Left lung (tissue), 14 donors: ENCODE measurements at places on chromosomes 6 and 20. TPM values are rescaled to one million over a fixed set of nuclear protein-coding genes. Genes with fewer than 3 reads are reported as not detected.

DNA sequence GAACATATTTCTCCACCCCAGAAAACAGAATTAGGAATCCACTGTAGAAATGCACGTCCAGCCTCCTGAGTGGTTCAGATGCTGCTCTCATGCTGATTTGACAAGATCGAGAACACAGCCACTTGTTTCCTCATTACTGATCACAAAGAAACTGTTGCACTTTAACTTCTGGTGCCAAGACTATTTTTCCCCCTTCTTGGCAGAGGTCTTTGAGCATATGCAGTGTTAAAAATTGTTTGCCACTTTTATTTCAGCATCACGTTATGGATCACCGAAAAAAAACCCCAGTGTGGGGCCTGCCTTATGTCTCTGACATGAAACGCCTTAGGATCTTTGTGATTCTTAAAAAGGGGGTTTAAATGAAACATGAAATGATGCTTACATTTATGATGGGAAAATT, 1066.9 kb downstream of the KIF16B start:
- H3K27me3 ChIP-seq: no peaks in the 10 kb centered on the region
- H3K36me3 ChIP-seq: no peaks in the 10 kb centered on the region
- DNase-seq: no peak
- H3K4me3 ChIP-seq: no peak overlapping the region

The EBF4 gene
- total RNA-seq: 10.0 TPM

The BTNL2 gene
- total RNA-seq: not detected

The PDE7B gene
- 1.5 TPM for total RNA-seq

DNA sequence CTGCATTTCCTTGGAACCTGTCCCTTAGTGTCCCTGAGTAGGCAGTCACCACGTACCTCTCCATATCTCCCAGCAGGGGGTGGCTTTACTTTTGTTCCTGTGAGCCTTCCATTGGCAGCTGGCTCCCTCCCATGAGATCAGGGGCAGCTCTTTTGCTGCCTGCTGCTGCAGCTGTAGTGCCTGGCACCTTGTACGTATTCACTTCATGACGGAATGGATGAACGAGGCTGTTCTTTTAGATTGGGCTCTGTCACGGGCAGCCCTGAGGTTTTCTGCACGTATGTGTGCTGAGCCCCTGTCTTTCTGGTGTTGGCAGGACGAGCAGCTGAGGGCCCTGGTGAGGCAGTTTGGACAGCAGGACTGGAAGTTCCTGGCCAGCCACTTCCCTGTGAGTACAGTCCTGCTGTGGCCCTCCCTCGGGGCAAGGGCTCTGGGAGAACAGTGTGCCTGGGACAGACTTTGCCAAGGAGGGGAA, 14.6 kb downstream of the MYBL2 start:
- no peaks in the 10 kb centered on the region for H3K36me3 ChIP-seq
- H3K4me1 ChIP-seq: no peaks in the 10 kb centered on the region
- H3K27ac ChIP-seq: no peak overlapping the region
- H3K27me3 ChIP-seq: no peaks in the 10 kb centered on the region
- no peak for DNase-seq

- no peak overlapping the region for H3K27ac ChIP-seq
- no peak overlapping the region for H3K4me3 ChIP-seq
- H3K4me1 ChIP-seq: peaks cover 3% of the 10 kb centered on the region
These were observed 573.1 kb downstream of the HACE1 start for GRCh38 chr6:104286641-104287040.

The OR5V1 gene
- total RNA-seq: not detected

DNA sequence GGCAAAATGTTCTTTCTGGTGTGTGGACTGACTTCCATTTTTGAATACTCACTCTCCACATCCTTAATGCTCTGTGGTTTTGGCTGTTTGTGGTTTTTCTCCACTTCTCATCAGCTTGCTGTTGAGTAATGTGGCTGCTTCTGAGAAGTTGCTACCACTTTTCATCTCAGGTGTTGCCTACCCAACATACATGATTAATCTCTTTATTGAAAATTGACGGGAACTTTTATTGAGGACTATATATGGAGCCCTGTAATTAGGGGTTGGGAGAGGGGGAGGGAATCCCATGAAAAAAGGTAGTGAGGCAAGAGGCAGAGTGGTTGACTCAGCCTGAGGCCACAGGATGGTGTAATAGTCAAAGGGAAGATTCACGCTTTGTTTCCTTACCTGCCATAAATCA, 17.6 kb downstream of the IL22RA2 start:
- H3K27ac ChIP-seq: peak overlapping the region; percentile 64
- no peak for DNase-seq
- H3K4me1 ChIP-seq: peaks cover 5% of the 10 kb centered on the region

DNA sequence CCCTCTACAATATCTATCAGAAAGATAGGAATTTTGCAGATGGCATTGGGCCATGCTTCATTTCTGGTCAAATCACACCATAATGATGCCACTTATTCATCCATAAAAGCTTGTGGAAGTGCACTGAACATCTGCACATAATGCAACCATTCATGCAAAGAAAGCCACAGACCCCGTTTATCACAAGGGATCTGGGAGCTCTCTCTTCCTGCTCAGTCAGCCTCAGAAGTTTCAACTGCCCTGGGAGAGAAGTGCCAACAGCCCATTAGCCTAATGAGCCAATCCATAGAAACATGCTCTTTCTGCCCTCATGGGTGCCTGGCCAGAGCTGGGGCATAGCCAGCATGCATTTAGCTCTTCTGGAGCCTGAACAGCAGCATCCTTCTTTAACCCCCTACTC, 85.8 kb downstream of the SLC35F1 start:
- DNase-seq: no peak
- H3K36me3 ChIP-seq: no peaks in the 10 kb centered on the region
- H3K4me3 ChIP-seq: no peak overlapping the region

The HLA-DRB1 gene
- 418 TPM for total RNA-seq

DNA sequence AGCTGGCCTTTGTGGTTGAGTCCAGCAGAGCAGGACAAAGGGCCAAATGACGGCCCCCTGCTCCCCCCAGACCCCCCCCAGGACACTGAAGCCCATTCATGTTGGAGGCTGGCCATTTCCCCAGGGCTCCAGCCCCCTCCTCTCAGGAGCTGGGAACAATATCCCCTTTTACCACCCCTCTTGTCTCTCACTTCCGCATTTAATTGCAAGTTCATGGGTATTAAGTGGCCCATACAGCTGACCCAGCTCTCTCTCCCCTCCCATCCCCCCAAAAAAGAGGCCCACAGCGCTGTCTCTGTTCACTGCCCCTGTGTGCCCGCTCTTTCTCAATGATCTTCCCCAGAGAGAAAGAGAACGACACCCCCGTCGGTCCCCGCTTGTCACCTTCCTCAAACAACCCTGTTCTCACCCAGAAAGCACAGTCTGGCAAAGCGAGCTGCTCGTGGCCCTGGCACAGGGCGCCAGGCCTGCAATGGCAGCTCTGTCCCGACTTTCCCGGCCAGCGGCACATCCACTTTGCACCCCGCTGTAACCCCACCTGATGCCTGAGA, 30.4 kb downstream of the PREX1 start:
- no peak for DNase-seq
- H3K27ac ChIP-seq: peak overlapping the region; percentile 62
- H3K27me3 ChIP-seq: peaks cover 48% of the 10 kb centered on the region

- no peaks in the 10 kb centered on the region for H3K36me3 ChIP-seq
- H3K27me3 ChIP-seq: no peaks in the 10 kb centered on the region
- no peaks in the 10 kb centered on the region for H3K4me1 ChIP-seq
- no peak overlapping the region for H3K27ac ChIP-seq
These were observed 257.1 kb downstream of the BCKDHB start for GRCh38 chr6:80363501-80364122.

DNA sequence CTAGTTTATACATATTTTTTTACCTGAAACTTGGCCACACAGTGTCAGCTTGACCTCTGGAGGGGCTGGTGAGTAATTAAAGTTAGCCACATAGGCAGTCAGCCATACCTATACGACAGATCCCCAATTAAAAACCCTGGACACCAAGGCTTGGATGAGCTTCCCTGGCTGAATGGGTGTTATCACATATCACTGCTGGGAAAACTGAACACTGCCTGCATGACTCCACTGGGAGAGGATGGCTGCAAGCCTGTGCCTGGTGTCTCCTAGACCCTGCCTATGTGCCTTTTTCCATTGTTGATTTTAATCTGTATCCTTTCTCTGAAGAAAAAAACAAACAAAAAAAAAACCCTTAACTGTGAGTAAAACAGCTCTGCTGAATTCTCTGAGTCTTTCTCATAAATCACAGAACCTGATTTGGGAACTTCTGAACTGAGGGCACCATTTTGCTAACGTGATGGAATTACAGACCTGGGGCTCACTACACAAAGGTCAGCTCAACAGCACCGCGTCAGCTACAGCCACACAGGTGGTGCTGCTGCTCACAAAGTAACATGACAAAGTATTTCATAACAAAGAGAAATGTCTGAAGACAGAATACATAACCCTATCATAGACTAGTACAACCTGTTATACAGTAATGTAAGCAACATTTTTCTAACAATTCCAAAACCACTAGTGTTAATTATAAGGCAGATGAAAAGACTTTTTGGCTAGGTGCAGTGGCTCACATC, 97.0 kb downstream of the SLC23A2 start:
- DNase-seq: no peak
- no peaks in the 10 kb centered on the region for H3K27me3 ChIP-seq
- no peak overlapping the region for H3K27ac ChIP-seq
- no peaks in the 10 kb centered on the region for H3K4me1 ChIP-seq
- H3K36me3 ChIP-seq: peaks cover 24% of the 10 kb centered on the region
- no peak overlapping the region for H3K4me3 ChIP-seq

The SMPD2 gene
- 12.8 TPM for total RNA-seq

GRCh38 chr6:57254055-57254717, 32.1 kb upstream of the RAB23 start:
- DNase-seq: no peak
- no peaks in the 10 kb centered on the region for H3K36me3 ChIP-seq
- H3K27ac ChIP-seq: no peak overlapping the region
- no peaks in the 10 kb centered on the region for H3K27me3 ChIP-seq
- no peak overlapping the region for H3K4me3 ChIP-seq

- no peak overlapping the region for H3K4me3 ChIP-seq
- H3K36me3 ChIP-seq: no peaks in the 10 kb centered on the region
- no peaks in the 10 kb centered on the region for H3K4me1 ChIP-seq
- no peak for DNase-seq
- no peaks in the 10 kb centered on the region for H3K27me3 ChIP-seq
These were observed 175.9 kb upstream of the SGK1 start for GRCh38 chr6:134493789-134494188.

DNA sequence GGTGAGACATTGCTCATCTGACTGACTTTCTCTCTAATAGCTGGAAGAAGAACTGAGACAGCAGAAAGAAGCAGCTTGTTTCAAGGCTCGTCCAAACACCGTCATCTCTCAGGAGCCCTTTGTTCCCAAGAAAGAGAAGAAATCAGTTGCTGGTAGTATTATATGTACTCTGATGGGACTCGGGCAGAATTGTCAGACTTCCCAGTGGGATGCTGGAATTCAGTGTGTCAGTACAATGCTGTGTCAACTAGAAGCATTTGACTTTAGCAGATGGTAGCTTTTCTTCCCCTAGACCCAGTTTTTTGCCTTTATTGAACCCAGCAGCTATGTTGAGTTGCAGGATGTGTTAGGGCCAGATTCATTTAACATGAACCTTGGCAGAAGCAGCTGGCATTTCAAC, 21.8 kb upstream of the MYLK2 start:
- H3K4me3 ChIP-seq: no peak overlapping the region
- H3K27me3 ChIP-seq: no peaks in the 10 kb centered on the region
- H3K27ac ChIP-seq: no peak overlapping the region
- H3K4me1 ChIP-seq: no peaks in the 10 kb centered on the region
- H3K36me3 ChIP-seq: no peaks in the 10 kb centered on the region

GRCh38 chr6:150590446-150590845, 9.2 kb upstream of the PLEKHG1 start:
- no peak for DNase-seq
- H3K4me3 ChIP-seq: no peak overlapping the region
- H3K36me3 ChIP-seq: no peaks in the 10 kb centered on the region
- no peak overlapping the region for H3K27ac ChIP-seq
- H3K27me3 ChIP-seq: no peaks in the 10 kb centered on the region

DNA sequence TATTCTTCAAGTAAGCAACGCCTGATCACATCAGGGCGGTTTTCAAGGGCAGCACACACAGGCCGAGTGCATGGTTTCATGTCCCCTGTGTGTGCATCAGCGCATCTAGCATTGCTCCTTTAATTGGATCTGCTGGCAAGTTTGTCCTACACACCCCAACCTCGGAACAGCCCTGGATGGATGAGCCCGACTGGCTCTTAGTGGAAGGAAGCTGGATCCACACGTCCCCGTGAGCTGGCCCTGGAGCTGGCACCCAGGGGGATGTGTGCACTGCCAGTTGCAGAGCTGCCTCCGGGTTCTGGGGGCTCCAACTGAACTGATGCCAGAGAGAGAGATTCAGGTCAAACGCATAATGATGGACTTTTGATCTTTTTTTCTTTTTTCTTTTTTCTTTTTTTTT, 39.2 kb upstream of the QKI start:
- no peaks in the 10 kb centered on the region for H3K27me3 ChIP-seq
- no peak overlapping the region for H3K27ac ChIP-seq
- no peaks in the 10 kb centered on the region for H3K4me1 ChIP-seq
- no peak for DNase-seq
- H3K4me3 ChIP-seq: no peak overlapping the region

- no peaks in the 10 kb centered on the region for H3K4me1 ChIP-seq
- H3K36me3 ChIP-seq: no peaks in the 10 kb centered on the region
- H3K27ac ChIP-seq: no peak overlapping the region
- H3K4me3 ChIP-seq: no peak overlapping the region
- no peak for DNase-seq
- peaks cover 5% of the 10 kb centered on the region for H3K27me3 ChIP-seq
These were observed 29.1 kb downstream of the MYH7B start for GRCh38 chr20:34984756-34985261.

GRCh38 chr6:133641104-133641503, 247.8 kb upstream of the TCF21 start:
- DNase-seq: no peak
- no peaks in the 10 kb centered on the region for H3K36me3 ChIP-seq
- no peaks in the 10 kb centered on the region for H3K4me1 ChIP-seq
- H3K27ac ChIP-seq: no peak overlapping the region

GRCh38 chr6:101018157-101018556, 137.0 kb upstream of the ASCC3 start:
- no peaks in the 10 kb centered on the region for H3K4me1 ChIP-seq
- H3K27ac ChIP-seq: no peak overlapping the region
- H3K4me3 ChIP-seq: no peak overlapping the region
- no peak for DNase-seq
- H3K36me3 ChIP-seq: no peaks in the 10 kb centered on the region

DNA sequence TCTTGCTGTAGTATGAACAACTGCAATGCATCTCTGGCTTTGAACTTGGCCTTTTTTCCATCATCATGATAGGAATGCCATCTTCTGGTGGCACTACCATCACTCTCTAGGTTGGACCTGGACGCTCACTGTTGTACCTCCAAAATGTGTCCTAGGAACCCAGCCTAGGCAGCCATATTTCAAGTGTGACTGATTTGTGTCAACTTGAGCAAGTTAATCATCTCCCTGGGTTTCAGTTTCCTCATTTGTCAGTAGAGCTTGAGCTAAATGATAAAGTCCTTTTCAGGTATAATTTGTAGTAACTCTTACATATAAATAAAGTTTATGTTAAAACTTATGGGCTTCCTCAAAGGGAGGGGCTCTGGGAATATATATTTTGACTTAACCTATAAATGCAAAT, 241.7 kb upstream of the CEP162 start:
- no peak for DNase-seq
- H3K4me1 ChIP-seq: no peaks in the 10 kb centered on the region
- H3K36me3 ChIP-seq: no peaks in the 10 kb centered on the region
- no peaks in the 10 kb centered on the region for H3K27me3 ChIP-seq
- H3K4me3 ChIP-seq: no peak overlapping the region
- H3K27ac ChIP-seq: no peak overlapping the region

- no peak overlapping the region for H3K27ac ChIP-seq
- no peak overlapping the region for H3K4me3 ChIP-seq
- peaks cover 5% of the 10 kb centered on the region for H3K4me1 ChIP-seq
These were observed 240.5 kb downstream of the NRN1 start for GRCh38 chr6:5766260-5766659.

The TRIM15 gene
- not detected for total RNA-seq
